ENCODE measurements at places on chromosomes 3 and 15. TPM values are rescaled to one million over a fixed set of nuclear protein-coding genes. Genes with fewer than 3 reads are reported as not detected.

The NR2E3 gene
- total RNA-seq, result not detected

The SPINT1 gene
- total RNA-seq, result 6.6 TPM

The TMEM207 gene
- total RNA-seq, result not detected

The TMIE gene
- 0.36 TPM for total RNA-seq

The OR5K2 gene
- not detected for total RNA-seq

The BCHE gene
- total RNA-seq, result not detected

The FBXL22 gene
- 0.50 TPM for total RNA-seq

The CCDC54 gene
- total RNA-seq, result not detected

The MOBP gene
- not detected for total RNA-seq

The GOLGA6L6 gene
- not detected for total RNA-seq

The DZIP1L gene
- 0.40 TPM for total RNA-seq

The CCDC80 gene
- total RNA-seq, result not detected

The DUOX1 gene
- not detected for total RNA-seq

DNA sequence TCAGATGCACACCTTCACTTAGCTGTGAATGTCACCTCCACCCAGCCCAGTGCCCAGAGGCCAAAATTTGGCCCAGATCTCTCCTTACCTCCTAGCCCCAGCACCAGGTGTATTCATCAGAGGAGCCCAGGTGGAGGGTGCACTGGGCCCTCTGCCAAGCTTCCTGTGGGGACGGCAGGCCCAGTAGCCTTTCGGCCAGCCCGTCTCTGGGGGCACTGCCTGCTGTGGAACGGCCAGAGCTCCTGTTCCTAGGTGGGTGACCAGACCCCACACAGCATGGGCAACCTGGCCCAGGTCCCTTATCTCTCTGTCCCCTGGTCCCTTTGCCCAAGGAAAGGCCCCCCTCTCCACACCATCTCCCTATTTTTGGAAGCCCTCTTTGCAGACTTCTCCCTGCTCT is 67.8 kb downstream of the AAGAB start:
- peaks cover 12% of the 10 kb centered on the region for H3K4me1 ChIP-seq
- H3K27me3 ChIP-seq, result no peaks in the 10 kb centered on the region
- no peak overlapping the region for H3K27ac ChIP-seq
- peaks cover 11% of the 10 kb centered on the region for H3K36me3 ChIP-seq

- no peaks in the 10 kb centered on the region for H3K4me1 ChIP-seq
- H3K36me3 ChIP-seq, result no peaks in the 10 kb centered on the region
- H3K4me3 ChIP-seq, result no peak overlapping the region
- DNase-seq, result no peak
Measured at GRCh38 chr15:32856753-32857152, 138.9 kb downstream of the GREM1 start.

DNA sequence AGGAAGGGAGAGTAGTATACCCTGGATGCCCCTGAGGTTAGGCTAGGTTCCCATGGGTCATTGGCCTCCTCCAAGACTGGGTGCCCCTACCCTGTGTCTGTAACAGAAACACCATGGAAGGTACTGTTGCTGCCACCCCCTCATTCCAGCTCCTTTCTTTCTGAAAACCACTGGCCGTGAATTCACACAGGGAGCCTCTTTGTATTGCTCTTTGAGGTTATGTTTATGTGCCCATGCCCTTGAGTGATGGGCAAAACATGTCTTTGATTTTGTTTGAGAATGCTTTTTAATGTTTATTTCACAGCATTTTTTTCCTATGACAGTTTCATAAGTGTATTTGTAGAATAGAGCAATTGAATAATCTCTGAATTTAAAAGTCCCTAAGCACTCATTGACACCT is 79.7 kb downstream of the RARB start:
- no peak overlapping the region for H3K27ac ChIP-seq
- peaks cover 4% of the 10 kb centered on the region for H3K27me3 ChIP-seq
- no peaks in the 10 kb centered on the region for H3K4me1 ChIP-seq

DNA sequence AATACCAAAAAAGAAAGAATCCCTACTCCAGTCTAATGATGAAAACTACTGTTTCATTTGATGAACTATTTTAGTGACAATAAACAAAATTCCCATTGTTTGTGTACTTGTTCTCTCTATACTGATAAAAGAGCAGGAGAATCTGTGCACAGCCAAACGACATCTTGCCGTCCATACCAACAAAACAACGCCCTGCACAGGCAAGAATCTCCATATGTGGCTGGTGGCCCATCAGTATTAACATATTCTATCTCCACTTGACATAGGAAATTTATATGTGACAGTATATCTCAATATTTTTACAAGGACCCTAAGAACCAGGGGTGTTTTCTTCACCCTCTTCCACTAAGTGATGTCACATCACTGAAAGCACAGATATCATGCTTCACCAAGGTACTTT is 279.5 kb downstream of the ULK4 start:
- H3K36me3 ChIP-seq, result peaks cover 2% of the 10 kb centered on the region
- no peak overlapping the region for H3K4me3 ChIP-seq
- no peak overlapping the region for H3K27ac ChIP-seq
- no peak for DNase-seq

- H3K36me3 ChIP-seq, result no peaks in the 10 kb centered on the region
- no peaks in the 10 kb centered on the region for H3K27me3 ChIP-seq
- no peak overlapping the region for H3K27ac ChIP-seq
- H3K4me1 ChIP-seq, result no peaks in the 10 kb centered on the region
- H3K4me3 ChIP-seq, result no peak overlapping the region
Measured at GRCh38 chr3:118525077-118525476, 509.6 kb downstream of the IGSF11 start.

- no peak overlapping the region for H3K4me3 ChIP-seq
- peaks cover 57% of the 10 kb centered on the region for H3K36me3 ChIP-seq
- H3K27ac ChIP-seq, result no peak overlapping the region
- DNase-seq, result no peak
- H3K4me1 ChIP-seq, result peaks cover 11% of the 10 kb centered on the region
- peaks cover 2% of the 10 kb centered on the region for H3K27me3 ChIP-seq
Measured at GRCh38 chr15:85733416-85733815, 61.3 kb downstream of the KLHL25 start.

DNA sequence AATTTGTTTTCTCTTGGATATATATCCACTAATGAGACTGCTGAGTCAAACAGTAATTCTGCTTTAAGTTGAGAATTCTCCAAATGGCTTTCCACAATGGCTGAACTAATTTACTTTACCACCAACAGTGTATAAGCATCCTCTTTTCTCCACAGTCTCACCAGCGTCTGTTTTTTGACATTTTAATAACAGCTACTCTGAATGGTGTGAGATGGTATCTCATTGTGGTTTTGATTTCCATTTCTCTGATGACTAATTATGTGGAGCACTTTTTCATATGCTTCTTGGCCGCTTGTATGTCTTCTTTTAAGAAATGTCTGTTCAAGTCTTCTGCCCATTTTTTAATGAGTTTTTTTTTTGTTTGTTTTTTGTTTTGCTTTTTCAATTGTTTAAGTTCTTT is 206.2 kb downstream of the CTNNB1 start:
- peaks cover 2% of the 10 kb centered on the region for H3K4me1 ChIP-seq
- no peak for DNase-seq
- peaks cover 2% of the 10 kb centered on the region for H3K36me3 ChIP-seq
- no peak overlapping the region for H3K4me3 ChIP-seq
- H3K27ac ChIP-seq, result no peak overlapping the region

- H3K27me3 ChIP-seq, result peaks cover 52% of the 10 kb centered on the region
- no peak for DNase-seq
- H3K4me1 ChIP-seq, result no peaks in the 10 kb centered on the region
Measured at GRCh38 chr3:50204804-50205412, at the start of gene SLC38A3. TSS of gene SLC38A3 (plus strand) at chr3:50205271. CDS start at chr3:50214200, 8,929 bp downstream.

GRCh38 chr15:91435113-91435512 is 335.1 kb downstream of the SV2B start:
- no peak for DNase-seq
- H3K4me3 ChIP-seq, result no peak overlapping the region
- no peaks in the 10 kb centered on the region for H3K27me3 ChIP-seq
- no peak overlapping the region for H3K27ac ChIP-seq

GRCh38 chr3:127206611-127207516 is 13.9 kb downstream of the PRR23E start:
- H3K4me1 ChIP-seq, result no peaks in the 10 kb centered on the region
- H3K27ac ChIP-seq, result no peak overlapping the region
- no peak for DNase-seq

DNA sequence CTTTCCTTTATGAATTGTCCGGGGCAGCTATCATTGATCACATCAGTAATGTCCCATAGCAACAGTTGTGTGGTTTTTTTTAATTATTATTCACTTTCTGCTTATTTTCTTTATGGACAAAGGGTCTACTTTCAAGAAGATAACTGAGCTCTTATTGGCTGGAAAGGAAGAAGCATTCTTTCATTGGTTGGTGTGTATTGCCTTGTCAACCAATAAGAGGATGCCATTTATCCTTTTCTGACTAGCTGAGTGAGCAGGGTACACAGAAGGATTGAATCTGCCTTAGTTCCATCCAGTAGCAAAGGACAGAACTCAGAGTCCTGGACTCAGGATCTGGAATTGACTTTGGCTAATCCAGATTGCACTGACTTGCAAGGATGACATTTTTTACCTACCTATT is 13.2 kb upstream of the AEN start:
- peaks cover 1% of the 10 kb centered on the region for H3K4me1 ChIP-seq
- peaks cover 70% of the 10 kb centered on the region for H3K27me3 ChIP-seq
- no peak overlapping the region for H3K4me3 ChIP-seq
- no peak overlapping the region for H3K27ac ChIP-seq
- no peak for DNase-seq
- H3K36me3 ChIP-seq, result no peaks in the 10 kb centered on the region

GRCh38 chr3:106065831-106066230 is 197.0 kb upstream of the CBLB start:
- H3K36me3 ChIP-seq, result peaks cover 19% of the 10 kb centered on the region
- H3K4me3 ChIP-seq, result no peak overlapping the region
- no peak overlapping the region for H3K27ac ChIP-seq

DNA sequence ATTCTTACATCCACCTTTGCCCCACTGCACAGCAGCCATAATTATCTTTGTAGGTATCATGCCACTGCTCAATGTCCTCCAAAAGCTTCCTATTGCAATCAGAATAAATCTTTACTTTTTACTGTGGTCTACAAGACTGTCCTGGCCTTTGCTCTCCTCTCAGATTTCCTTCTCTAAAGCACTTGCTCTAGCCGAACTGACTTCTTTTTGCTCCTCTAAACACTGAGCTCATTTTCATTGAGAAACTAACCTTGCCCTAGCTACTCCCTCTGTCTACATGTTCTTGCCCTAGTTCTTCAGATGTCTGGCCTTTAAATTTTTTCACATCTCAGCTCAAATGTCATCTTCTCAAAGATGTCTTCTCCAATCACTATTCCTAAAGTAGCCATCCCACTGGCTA is 342.8 kb downstream of the TBC1D5 start:
- no peaks in the 10 kb centered on the region for H3K27me3 ChIP-seq
- peaks cover 11% of the 10 kb centered on the region for H3K36me3 ChIP-seq
- H3K4me3 ChIP-seq, result no peak overlapping the region
- H3K27ac ChIP-seq, result no peak overlapping the region
- no peak for DNase-seq

- no peaks in the 10 kb centered on the region for H3K27me3 ChIP-seq
- DNase-seq, result no peak
- H3K27ac ChIP-seq, result no peak overlapping the region
- no peak overlapping the region for H3K4me3 ChIP-seq
Measured at GRCh38 chr15:92674347-92674746, 18.8 kb upstream of the FAM174B start.

DNA sequence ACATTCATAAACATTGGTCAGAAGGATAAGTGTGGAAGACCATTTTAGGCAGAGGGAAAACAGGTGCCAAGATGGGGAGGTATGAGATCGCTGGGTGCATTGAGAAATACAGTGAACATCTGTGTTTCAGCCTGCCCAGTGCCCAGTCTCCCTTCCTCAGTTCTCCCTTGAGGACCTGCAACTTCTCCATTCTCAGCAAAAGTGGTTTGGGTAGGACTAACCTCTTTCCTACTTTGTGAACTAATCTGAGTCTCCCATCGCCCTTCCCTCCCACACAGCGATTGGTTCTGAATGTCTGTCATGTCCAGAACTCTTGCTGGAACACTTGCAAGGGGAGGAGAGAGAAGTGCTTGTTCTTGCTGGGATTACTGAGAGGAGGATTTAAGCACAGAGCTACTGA is 10.9 kb upstream of the CCNL1 start:
- H3K27ac ChIP-seq, result peak overlapping the region; percentile 13
- H3K27me3 ChIP-seq, result no peaks in the 10 kb centered on the region
- DNase-seq, result no peak
- peaks cover 2% of the 10 kb centered on the region for H3K36me3 ChIP-seq
- H3K4me3 ChIP-seq, result no peak overlapping the region

- DNase-seq, result no peak
- H3K4me1 ChIP-seq, result no peaks in the 10 kb centered on the region
- no peaks in the 10 kb centered on the region for H3K36me3 ChIP-seq
- no peak overlapping the region for H3K4me3 ChIP-seq
- H3K27ac ChIP-seq, result no peak overlapping the region
- H3K27me3 ChIP-seq, result no peaks in the 10 kb centered on the region
Measured at GRCh38 chr3:26515351-26515750, 107.2 kb upstream of the LRRC3B start.

Data from activated naive CD8-positive, alpha-beta T cell treated with anti-CD3 and anti-CD28 coated beads, Interleukin-2, amount 10 ng/mL, durations not matched to agents 7 days and 5 days (primary cell).